ENCODE measurements at places on chromosomes 2 and 18.

- no peak for DNase-seq
Observed at GRCh38 chr2:233728723-233729301, at the start of gene UGT1A3. Gene UGT1A3, plus strand, starts transcription at chr2:233729042. Its CDS starts 85 bp downstream, at chr2:233729127.

DNA sequence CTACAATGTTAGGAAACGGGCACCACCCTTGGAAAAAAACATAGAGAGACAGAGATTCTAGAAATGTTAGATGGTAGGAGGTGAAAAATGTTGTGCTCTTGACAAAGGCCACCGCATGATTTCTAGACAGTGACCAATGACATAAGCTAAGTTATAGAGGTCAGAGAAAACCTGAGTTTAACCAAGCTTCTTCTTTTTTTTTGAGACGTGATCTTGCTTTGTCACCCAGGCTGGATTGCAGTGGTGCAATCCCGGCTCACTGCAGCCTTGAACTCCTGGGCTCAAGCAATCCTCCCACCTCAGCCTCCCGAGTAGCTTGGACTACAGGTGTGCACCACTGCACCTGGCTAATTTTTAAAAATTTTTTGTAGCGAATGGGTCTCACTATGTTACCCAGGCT, 13.0 kb downstream of the FER1L5 start:
- DNase-seq: no peak

DNA sequence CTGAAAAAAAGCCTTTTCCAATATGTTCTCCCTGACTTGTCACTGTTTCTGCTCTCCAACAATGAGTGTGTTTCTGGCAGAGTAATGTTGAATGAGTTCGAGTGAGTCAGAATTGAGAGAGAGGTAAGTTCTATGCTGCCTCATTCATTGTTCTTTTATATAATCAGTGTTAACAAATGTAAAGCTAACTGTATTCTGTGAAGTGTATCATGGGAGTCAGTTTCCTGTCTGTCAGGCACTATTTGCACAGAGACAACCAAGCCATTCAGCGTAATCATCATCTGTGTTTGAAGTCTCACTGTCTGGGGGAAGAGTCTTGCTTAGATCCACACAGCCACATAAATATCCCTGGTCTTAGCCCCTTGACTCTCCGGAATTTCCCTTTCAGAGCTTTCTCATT, 22.0 kb upstream of the UPP2 start:
- no peak for DNase-seq

- no peak for DNase-seq
Observed at GRCh38 chr2:130327703-130328527, 14.8 kb upstream of the IMP4 start.

DNA sequence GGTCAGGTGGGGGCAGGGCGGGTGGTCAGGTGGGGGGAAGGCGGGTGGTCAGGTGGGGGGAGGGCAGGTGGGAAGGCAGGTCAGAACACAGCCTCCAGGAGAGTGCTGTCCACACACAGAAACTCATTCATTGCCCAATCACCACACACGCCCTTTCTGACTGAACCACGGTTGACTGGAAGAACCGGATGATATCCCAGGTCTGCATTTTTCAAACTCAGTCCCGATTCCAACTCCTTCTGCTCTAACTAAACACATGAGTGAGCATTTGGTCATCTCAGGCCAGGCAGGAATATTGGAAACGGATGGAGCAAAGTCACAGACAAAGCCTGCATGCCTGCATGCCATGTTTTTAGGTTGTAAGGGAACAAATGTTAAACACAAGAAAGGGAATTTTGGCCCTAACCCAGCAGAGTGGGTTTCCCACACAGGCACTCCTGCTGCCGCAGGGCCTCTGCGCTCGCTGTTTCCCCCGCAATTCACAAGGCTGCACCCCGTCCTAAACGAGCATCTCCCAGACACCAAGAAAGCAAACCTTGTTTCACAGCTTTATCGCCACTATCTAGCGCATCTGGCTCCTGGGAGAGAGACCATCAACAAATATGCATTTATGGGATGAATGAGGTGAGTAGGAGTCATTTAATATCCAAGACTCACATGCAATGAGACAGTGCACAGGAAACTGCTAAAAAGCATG, 100.1 kb downstream of the ZNF516 start:
- DNase-seq: no peak

DNA sequence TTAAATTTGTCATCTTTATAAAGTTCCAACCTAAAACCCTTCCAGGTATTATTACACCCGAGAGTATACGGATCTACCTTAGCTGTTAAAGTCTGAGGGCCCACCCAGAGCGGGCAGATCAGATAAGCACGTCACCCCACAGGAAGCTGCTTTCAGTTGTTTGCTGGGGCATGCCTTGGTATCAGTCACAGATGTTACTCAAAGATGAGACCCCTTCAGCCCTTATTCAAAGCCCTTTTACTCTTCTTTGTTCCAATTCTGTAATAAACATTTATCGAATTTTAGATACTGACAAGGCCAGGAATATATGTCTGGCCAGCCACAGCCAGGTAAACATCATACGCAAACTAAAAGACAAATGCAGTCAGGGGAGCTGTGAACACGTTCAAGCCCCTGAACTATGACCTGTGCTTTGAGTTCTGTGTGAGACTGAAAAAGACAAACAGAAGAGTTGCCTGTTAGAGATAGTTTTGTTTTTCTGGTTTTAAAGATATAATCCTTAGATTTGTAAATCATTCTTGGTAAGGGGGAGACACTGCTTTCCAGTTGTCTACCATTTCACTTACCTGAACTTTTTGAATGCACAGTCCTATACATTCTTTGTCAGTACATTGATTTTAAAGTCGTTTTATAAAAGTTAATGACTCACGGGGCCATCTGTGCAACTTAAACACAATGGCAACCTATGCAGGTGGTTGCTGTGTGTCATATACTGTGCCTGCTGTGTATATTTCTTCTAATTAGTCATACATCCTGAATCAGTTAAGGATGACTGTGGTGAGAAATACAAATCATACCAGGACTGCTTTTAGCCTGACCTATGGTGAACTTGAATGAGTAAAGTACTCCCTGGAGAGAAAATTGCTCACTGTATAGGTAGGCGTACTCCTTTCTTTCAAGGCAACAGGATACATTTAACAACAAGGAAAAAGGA, 100.5 kb upstream of the ITPRID2 start:
- DNase-seq: no peak

All from activated T-helper 9 cell treated with anti-CD3 and anti-CD28 coated beads, Interleukin-2, amount 50 U/mL, for 16 hours (primary cell).